Hepatocyte (in vitro differentiated cells): ENCODE measurements at places on chromosomes 1 and 21. TPM values are rescaled to one million over a fixed set of nuclear protein-coding genes. Genes with fewer than 3 reads are reported as not detected.

The F5 gene
- 24.0 and 34.2 TPM in 2 replicates for total RNA-seq

DNA sequence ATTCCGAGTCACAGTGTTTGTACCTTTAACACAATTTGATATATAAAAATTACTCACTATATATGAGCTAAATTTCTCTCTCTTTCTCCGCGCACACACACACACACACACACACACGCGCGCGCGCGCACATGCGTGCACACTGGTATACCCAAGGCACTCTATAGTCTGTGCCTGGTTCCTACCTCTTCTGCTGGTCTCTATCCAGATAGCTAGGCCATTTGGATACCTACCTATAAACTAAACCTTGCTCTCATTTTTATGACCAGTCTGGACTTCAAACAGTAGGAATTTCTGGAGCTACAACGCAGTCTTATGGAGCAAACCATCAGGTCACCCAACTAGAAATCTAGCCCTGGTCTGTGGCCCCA is 97.1 kb upstream of the MAGI3 start:
- no peak overlapping the region for H3K27ac ChIP-seq
- no peaks in the 10 kb centered on the region for H3K27me3 ChIP-seq
- no peaks in the 10 kb centered on the region for H3K36me3 ChIP-seq

- H3K27ac ChIP-seq = no peak overlapping the region
- peaks cover 6% of the 10 kb centered on the region for H3K4me1 ChIP-seq
- H3K4me3 ChIP-seq = no peak overlapping the region
Observed at GRCh38 chr1:14602136-14602535, 3.7 kb downstream of the KAZN start.

The ILDR2 gene
- total RNA-seq = 2.4 and 3.4 TPM in 2 replicates

The KRTAP10-7 gene
- total RNA-seq = not detected in 2 replicates

DNA sequence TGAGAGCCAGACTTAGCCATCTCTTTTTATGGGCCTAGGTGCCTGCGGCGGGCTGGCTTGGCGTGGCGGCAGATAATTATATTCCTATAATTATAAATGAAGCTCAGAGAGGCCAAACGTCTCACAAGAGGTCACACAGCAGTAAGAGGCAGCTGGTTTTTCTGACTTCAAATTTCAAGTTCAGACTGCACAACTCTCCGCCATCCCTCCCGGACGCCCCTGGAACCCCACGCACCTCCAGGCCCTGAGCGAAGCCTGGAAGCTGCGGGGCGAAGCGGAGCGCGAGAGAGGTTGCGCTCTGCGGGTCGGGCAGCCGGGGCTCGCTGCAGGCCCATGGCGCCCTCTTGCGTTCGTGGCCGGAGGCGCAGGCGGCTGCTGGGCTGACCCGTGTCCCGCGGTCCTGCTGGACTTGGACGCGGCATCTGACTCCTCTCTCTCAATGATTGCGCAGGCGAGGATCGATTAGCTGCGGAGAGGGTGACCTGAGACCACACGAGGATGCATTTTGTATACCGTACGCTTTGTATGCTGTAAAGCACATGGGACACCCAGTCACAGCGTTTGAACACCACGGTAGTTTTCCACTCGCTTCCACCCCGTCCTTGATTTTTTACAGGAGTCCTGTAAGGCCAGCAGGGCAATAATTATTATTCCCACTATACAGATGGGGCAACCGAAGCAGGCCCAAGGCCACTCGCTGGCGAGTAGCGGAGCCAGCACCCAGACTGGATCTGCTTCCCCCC is 272.7 kb downstream of the FOXD2 start:
- H3K27ac ChIP-seq = no peak overlapping the region
- H3K27me3 ChIP-seq = peaks cover 88% of the 10 kb centered on the region
- peaks cover 23% of the 10 kb centered on the region for H3K4me1 ChIP-seq
- H3K4me3 ChIP-seq = no peak overlapping the region
